ENCODE measurements at places on chromosomes 3 and 15.

GRCh38 chr3:141076036-141076773 lies 25.1 kb downstream of the SPSB4 start:
- DNase-seq: no peak

GRCh38 chr3:81816473-81817250 lies 55.2 kb upstream of the GBE1 start:
- no peak for DNase-seq

DNA sequence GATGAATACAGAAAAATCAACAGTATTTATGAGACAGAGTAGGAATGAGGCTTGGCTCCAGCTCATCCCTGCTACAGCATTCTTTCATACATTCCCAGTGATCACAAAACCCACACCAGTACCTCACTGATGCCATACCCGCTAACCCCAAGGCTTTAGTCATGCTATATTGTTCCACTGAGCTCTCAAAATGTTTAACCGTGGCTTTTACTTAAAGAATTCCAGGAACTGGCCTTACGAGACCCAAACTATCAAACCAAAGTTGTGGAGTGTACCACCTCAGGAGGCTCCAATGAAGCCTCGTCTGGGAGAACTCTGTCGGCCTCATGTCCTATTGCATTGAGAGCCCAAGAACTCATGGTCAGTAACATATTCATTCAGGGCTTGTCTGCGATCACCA lies 278.9 kb downstream of the ULK4 start:
- no peak for DNase-seq

GRCh38 chr3:188165596-188165995 lies 11.6 kb downstream of the LPP start:
- DNase-seq: no peak

DNA sequence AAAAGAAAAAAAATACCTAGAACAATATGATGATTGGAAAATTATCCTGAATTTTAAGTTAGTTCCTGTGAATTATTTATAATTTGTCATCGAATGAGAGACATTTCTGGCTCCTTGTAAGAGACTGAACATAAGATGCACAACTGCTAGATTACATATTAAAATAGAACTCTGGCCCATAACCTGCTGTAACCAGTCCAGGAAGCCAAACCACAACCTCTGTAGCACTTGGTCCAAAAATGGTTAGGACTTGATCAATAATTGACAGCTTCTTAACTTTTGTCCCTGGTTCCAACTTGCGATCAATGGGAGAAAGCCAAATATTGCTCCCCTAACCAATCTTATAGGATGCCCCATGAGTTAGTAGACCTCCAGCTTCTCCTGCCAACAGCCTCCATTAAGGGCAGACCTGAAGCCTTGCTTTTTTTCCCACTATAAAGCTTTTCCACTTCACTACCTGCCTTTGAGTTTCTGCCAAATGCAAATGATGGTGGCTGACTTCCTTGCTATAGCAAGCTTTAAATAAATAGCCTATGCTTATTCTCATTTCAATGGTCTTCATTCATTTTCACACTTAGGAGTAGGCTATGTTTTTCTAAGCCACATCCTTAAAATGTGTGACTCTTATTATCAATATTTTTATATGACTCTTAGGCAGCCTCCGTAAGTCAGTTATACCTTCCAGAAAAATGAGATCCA lies 224.0 kb upstream of the ARHGEF26 start:
- no peak for DNase-seq

- DNase-seq: no peak
These were observed 1.3 kb upstream of the ABCF3 start for GRCh38 chr3:184184546-184185230.

DNA sequence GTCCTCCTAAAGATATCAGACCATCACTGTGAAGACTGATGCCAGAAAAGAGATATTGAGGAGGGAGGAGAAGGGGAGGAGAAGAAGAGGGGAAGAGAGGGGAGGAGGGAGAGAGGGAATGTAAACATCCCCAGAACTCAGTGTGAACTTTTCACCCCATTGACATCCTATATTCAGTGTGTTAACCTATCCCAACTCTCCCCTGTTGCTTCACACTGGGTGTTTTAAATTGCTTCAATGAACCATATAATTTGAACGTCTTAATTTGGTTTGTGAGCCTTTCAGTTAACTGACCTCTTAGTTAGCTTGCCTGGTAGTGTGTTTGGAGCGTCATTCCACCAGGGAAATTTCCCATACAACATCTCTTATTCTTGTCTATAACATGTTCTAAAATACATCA lies 29.8 kb upstream of the PTPRG start:
- no peak for DNase-seq

GRCh38 chr15:101570241-101570640 lies 80.7 kb upstream of the PCSK6 start:
- DNase-seq: no peak

GRCh38 chr3:189689625-189690024 lies 58.4 kb downstream of the TP63 start:
- DNase-seq: no peak

DNA sequence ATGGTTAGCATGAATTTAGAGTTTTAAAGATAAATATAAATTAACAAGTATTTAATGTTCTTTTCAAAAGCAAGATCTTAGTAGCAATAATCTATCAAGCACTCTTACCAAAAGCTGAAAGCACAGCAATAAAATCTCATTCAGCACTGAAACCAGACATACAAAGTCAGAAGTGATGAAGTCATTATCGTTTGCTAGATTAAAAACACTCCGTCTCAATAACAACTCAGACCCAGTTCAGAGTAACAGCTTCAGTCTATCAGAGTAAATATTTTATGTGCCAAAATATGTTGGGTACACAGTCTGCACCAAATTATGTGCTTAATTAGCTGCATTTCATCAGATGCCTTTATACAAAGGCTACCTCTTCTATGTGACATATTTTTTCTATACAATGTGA lies 41.6 kb downstream of the CPA3 start:
- no peak for DNase-seq
